H1 (cell line): ENCODE measurements at places on chromosomes 6 and 20.

- no peak for DNase-seq
These were observed 28.8 kb upstream of the TLDC2 start for GRCh38 chr20:36847009-36847709.

DNA sequence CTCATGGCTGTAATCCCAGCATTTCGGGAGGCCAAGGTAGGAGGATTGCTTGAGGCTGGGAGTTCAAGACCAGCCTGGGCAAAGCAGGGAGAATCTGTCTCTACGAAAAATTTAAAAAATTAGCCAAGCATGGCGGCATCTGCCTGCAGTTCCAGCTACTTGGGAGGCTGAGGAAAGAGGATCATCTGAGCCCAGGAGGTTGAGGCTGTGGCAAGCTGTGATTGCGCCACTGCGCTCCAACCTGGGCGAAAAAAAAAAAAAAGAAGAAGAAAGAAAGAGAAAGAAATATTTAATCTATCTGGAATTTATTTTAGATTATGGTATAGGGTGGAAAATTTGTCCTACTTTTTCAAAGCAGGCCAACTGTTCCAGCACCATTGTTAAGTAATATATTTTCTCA is 32.2 kb upstream of the HIVEP1 start:
- no peak for DNase-seq

DNA sequence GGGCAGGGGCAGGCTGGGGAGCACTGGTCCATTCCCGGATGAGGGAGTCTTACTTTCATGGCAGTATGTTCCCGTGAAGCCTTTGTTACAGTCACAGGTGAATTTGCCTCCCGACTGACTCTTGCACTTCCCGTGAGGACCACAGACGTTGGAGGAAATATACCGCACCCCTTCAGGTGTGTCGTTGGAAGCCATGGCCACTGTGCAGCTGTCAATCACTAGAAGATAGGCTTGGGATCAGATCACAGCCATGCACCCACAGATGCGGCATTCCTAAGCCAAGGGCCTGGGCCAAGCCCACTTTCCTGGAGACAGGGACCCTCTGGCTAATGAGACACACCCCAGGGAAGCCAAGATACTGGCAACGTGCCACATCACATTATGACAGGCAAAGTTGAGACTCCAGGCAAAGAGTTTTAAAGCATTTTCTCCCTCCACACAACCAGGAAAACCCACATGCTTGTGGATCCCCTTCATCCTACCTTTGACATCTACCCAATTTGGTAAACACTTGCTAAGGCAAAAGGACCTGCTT is 26.8 kb downstream of the JAG1 start:
- DNase-seq, result no peak

- DNase-seq, result no peak
These were observed 56.7 kb downstream of the TRERF1 start for GRCh38 chr6:42394881-42395620.

DNA sequence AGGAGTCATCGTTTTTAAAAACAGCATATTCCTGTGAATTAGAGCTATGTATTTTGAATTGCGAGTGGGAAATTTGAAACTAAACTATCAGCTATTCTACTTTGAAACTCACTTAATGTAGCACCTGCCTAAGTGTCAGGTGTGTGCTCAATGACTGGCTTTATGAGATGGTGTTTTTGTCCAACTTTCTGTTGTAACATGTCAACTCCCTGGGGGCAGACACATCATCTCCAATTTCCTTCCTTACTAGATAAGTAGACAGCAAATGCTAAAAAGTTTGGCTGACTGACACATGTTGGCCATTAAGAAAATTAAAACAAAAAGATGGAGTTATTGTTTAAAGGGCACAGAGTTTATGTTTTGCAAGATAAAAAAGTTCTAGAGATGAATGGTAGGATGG is 226.9 kb downstream of the TFAP2B start:
- DNase-seq, result no peak

- no peak for DNase-seq
These were observed 1.5 kb downstream of the LATS1 start for GRCh38 chr6:149716181-149716963.

DNA sequence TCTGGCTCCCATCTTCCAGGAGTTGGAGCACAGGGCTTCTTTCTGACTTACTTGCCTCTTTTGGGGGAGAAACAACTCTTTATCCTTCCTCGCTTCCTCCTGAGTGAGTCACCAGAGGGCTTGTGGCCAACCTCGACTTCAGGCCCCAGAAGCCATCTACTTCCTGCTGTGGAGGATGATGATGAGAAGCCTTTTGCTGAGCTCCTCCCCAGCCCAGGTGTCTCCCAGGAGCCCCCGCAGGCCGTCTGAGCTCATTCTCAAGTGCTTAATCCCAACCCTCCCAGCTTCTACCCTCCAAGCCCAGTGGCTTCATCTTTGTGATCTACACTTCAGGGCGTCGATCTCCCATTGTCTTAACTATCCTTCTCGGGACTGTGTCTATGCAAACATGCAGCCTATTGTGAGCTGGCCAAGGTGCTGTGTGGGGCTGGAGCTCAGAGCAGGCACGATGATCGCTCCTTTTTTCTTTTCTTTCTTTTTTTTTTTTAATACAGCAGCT is 27.9 kb downstream of the SDCBP2 start:
- no peak for DNase-seq

DNA sequence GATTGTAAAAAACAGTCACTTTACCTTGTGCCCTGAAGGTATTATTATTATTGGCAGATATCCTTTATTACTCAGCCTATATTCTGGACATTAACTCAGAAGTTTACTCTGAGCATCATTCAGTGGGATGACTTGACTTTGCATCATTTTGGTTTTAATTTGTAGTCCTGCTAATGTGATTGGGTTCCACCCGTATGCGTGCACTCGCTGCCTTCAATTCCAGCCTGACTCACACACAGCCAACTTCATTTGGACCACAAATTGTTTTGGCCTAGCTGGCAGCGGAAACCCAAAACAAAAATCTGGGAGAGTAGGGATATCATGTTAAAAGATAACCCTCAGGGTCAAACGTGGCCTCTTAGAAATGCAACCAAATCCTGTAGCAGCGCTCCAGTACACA is 704.4 kb upstream of the SLC35B3 start:
- no peak for DNase-seq

DNA sequence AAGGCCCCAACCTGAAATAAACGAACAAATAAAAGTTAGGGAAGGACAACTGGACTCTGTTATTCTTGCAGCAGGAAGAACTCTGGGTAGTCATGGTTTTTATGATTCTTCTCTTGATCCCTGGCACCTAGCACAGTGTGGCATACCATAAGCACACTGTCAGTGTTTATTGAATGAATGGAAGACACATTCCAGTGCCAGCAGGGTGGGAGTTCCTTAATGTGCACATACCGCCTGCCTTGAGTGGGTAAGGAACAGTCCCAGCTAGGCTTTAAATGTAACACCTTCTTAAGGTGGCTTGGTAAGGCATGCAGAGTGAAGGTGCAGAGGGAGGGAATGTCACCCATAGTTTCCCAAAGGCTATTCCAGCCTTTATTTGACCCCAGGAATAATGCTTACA is 162.9 kb upstream of the CEP162 start:
- no peak for DNase-seq

GRCh38 chr6:28522594-28523240 is 3.0 kb upstream of the GPX5 start:
- DNase-seq, result no peak

DNA sequence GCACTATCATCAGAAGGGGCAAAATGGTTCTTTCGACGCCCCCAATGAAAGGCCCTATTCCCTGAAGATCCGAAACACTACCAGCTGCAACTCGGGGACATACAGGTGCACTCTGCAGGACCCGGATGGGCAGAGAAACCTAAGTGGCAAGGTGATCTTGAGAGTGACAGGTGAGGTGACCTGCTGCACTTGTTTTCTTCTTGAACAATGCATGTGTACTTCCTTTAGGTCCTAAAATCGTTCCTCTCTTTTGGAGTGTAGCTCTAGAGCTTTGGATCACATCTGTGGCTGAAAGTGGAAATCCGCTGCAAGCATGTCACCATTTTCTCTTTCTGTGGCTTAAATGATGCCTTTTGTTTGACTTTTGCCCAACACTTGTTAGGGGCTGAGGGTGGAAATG is 14.0 kb downstream of the CD83 start:
- no peak for DNase-seq

- DNase-seq, result no peak
These were observed 157.2 kb downstream of the ZDHHC14 start for GRCh38 chr6:157538168-157538567.

GRCh38 chr20:45269056-45269455 is 14.7 kb upstream of the SLPI start:
- DNase-seq, result no peak
